ENCODE measurements at places on chromosomes 2 and 18.
A peak's percentile ranks its signal among the peaks of the same experiment; 100 is the strongest.

- no peak for DNase-seq
Measured at GRCh38 chr2:218839888-218840287, 8.3 kb upstream of the PRKAG3 start.

GRCh38 chr2:236745420-236746210 is 176.0 kb downstream of the ACKR3 start:
- DNase-seq = peak; percentile 84

- no peak for DNase-seq
Measured at GRCh38 chr2:224412141-224413015, 10.5 kb upstream of the FAM124B start.

- no peak for DNase-seq
Measured at GRCh38 chr18:55100817-55101457, 141.7 kb upstream of the CCDC68 start.

DNA sequence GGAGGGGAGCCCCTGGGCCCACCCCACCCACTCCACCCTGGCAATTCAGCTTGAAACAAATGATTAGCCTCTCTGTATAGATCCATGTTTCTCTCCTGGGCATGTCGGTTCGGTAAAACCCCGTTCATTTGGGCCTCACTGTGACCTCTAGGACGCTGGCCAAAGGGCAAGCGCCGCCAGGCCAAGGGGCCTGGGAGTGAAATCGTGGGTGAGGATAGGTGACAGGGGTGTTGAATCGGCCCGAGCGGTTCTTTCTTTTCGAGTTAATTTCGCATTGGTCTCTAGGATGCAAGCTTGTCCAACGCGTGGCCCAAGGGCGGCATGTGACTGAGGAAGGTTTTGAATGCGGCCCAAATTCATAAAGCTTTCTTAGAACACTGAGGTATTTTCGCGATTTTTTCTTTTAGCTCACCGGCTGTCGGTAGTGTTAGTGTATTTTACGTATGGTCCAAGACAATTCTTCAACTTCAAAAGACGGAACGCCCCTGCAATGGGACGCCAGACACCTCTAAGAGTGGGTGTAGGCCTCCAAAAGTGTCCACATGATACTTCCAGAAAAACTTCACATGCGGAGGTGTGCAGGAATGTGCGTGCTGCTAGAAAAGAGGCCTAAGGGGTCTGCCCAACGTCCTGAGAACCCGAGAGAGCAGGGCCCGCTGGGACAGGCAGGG is 9.8 kb upstream of the ARID5A start:
- DNase-seq = no peak

All from ELF-1 (cell line).